H1 (cell line): ENCODE measurements at places on chromosomes 6 and 20. TPM values are rescaled to one million over a fixed set of nuclear protein-coding genes. Genes with fewer than 3 reads are reported as not detected.

The TSHZ2 gene
- 0.30 and 0.48 TPM in 2 replicates for total RNA-seq

The LHFPL5 gene
- total RNA-seq: not detected in 2 replicates

The FAM229B gene
- total RNA-seq: 10.0 and 10.5 TPM in 2 replicates

The COL19A1 gene
- not detected in 2 replicates for total RNA-seq

The EYA4 gene
- 0.17 TPM in 1 of 2 replicates, not detected in the other for total RNA-seq

The DYNLT2 gene
- 1.6 and 1.8 TPM in 2 replicates for total RNA-seq

The SCGN gene
- total RNA-seq: not detected in 2 replicates

The KCNK16 gene
- total RNA-seq: not detected in 2 replicates

The INSM1 gene
- 2.5 and 2.9 TPM in 2 replicates for total RNA-seq

The THBD gene
- total RNA-seq: 0.43 and 0.75 TPM in 2 replicates
